ENCODE measurements at places on chromosomes 12 and 14.

GRCh38 chr12:50166799-50167048, 445 bp downstream of the CERS5 start:
- no peak for DNase-seq

GRCh38 chr12:108016022-108016564, 113.0 kb upstream of the WSCD2 start:
- DNase-seq, result no peak

DNA sequence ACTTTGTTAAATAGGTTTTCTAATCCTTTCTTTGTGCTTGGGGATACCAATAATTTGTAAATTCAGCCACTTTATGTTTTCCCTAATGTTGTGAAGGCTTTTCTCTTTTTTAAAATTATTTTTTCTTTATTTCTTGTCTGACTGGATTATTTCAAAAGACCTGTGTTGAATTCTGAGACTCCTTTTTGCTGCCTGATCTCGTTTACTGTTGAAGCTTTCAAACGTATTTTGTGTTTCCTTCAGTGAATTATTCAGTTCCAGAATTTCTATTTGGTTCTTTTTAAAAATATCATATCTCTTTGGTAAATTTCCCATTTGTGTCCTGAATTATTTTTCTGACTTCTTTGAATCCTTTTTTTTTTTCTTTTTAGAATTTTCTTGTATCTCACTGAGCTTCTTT, 241.6 kb downstream of the LRIG3 start:
- DNase-seq, result no peak

DNA sequence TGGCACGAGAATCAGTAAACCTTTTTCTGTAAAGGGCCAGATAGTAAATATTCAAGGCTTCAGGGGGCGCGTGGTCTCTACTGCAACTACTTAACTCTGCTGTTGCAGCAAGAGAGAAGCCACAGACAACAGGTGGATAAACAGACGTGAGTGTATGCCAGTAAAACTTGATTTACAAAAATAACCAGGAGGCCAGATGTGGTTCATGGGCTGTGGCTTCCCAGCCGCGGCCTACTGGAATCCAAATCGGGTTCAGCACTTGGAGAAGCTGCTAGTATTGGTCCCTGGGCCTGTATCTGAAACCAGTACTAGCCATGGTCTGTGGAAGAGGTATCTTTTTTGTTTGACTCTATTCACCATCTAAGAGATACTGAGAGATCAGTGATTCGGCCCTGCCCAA, 13.3 kb downstream of the PPP2R5C start:
- no peak for DNase-seq

DNA sequence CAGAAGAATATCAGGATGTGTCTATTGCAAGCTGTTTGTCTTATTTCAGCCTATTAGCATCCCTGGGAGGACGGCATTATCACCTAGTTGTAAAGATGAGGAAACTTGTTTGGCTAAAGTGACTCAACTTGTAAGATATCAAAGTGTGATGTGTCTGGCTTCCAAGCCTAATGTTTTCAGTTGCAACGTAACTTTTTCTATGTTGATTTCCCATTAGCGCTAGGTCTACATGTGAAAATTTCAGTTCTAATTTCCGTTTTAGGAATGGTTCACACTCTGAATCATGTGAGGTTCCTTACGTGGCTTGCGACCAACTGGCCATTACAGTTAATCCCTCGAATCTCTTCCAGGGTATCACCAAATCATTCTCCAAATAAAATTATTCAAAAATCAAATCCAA, 58.0 kb downstream of the LLPH start:
- DNase-seq, result no peak

Data from AG04449 (cell line).